Heart right ventricle (tissue), 16 donors: ENCODE measurements at places on chromosomes 12 and 14. TPM values are rescaled to one million over a fixed set of nuclear protein-coding genes. Genes with fewer than 3 reads are reported as not detected.

LAG3 gene
- total RNA-seq, result 0.16 TPM

CD163 gene
- total RNA-seq, result 147 TPM

FOXM1 gene
- total RNA-seq, result 0.89 TPM

SYCP3 gene
- not detected for total RNA-seq
